ENCODE measurements at places on chromosomes 2 and 18.

GRCh38 chr2:173354582-173355131, at the start of gene CDCA7:
TSS of gene CDCA7 (plus strand) at chr2:173354872. CDS start at chr2:173354964, 92 bp downstream.
- DNase-seq: peak; percentile 85

DNA sequence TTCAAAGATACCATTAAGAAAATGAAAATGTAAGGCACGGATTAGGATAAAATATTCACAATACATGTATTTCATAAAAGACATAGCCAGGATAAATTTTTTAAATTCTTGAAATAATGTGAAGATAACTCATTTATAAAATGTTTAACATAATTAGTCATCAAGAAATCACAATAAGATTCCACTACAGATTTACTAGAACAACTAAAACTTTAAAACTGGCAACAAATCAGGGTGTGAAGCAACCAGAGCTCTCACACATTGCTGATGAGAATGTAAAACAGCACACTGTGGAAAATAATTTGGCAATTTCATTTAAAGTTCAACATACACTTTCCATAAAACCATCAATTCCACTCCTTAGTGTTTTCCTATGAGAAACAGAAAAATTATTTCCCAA, 89.6 kb upstream of the UBE2E3 start:
- no peak for DNase-seq

- DNase-seq: no peak
Measured at GRCh38 chr2:151337643-151338042, 19.7 kb upstream of the TNFAIP6 start.

DNA sequence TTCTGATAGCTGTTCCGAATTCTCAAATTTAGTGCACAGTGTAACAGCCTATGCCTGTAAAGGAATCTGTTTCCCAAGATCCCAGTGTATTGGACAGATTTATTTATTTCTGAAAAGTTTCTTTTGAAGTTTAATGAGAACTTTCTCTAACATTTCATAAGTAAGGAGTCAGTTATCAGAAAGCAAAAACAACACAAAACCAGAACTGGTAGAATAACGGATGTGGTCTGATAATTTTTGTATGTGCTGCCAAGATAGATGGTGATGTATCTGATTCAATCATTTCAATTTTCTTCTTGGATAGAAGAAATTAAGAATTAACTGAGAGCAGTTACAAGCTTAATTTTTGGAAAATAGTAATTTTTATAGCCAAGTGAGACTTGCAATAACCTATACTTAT, 374.3 kb downstream of the SOCS6 start:
- no peak for DNase-seq

- DNase-seq: no peak
Measured at GRCh38 chr2:206218156-206218555, 56.3 kb upstream of the ZDBF2 start.

- peak; percentile 21 for DNase-seq
Measured at GRCh38 chr2:157470321-157470720, 26.4 kb upstream of the CYTIP start.

- no peak for DNase-seq
Measured at GRCh38 chr2:119428488-119429224, 3.0 kb upstream of the TMEM37 start.

- DNase-seq: no peak
Measured at GRCh38 chr18:35458677-35459441, 38.9 kb downstream of the INO80C start.

- no peak for DNase-seq
Measured at GRCh38 chr2:5977477-5977876, 285.3 kb downstream of the SOX11 start.

GRCh38 chr2:127360242-127360641, 27.5 kb downstream of the MAP3K2 start:
- no peak for DNase-seq

- no peak for DNase-seq
Measured at GRCh38 chr2:38600921-38601455, 1.7 kb downstream of the HNRNPLL start.

GRCh38 chr18:46387441-46388131, 269.4 kb downstream of the LOXHD1 start:
- DNase-seq: no peak

DNA sequence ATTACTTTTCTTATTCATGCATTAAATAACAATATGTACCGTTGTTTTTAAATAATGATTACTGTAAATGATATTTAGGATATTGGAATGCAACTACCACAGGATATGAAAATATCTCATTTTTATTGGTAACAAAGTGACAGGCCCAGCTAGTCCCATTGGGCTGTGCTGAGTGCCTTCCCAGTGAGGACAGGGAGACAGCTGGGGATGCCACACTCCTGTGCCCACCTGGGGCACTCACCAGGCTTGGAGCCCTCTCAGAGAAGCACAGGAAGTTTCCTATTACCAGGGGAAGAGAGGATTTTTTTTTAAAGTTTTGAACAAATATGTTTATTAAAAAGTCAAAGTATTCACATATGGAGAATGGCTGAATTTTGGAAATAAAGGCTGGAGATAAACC, 48.9 kb downstream of the PARD6G start:
- DNase-seq: no peak

- DNase-seq: no peak
Measured at GRCh38 chr18:6614952-6615351, 114.6 kb upstream of the ARHGAP28 start.

DNA sequence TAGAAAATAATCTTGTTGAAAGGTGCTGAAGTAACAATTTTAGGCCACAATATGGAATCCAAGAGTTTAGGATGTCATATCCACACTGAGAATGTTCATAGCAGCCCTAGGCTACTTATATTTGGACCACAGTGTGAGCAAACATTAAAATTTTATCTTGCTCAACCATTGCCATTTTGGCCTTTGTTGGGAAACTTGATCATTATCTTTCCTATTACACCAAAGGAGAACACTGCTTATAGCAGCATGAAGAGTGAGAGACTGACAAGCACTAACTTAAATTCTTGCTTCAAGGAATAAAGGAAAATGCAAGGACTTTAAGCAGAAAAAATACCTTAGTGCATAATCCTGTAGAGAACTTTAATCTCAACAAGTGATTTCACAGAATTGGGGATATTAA, 86.3 kb upstream of the LRRTM4 start:
- no peak for DNase-seq

DNA sequence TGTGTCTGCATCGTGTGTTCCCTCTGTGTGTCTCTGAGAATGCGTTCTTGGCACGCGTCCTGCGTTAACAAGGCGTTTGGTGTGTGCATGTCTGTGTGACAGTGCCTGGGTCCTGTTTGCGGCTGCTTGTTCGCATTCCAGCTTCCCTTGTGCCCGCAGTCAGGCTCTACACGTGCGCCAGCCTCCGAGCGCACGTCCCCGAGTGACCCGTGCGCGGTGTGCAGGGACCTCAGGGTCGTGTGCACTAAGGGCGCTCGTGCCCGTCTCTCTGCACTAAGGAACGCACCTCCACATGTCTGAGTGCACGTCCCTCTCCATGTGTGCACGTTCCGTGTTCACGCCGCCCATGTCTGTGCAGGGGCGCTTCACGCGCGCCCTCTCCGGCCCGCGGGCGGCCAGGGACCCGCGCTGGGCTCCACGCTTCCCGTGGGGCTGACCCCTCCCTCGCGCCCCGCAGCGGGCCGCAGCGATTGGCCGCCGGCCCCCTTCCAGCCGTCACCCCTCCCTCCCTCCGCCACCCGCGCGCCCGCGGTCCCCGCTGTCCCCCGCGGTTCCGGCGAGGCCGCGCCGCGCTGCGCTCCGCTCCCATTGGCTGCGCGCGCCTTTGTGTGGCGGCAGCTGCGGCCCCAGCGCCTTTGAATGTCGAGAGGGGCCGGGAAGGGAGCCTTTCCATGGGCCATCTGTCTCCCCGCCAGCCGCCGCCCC, 229.4 kb downstream of the HAUS1 start:
- no peak for DNase-seq

- no peak for DNase-seq
Measured at GRCh38 chr2:145815933-145816332, 1296.0 kb upstream of the ZEB2 start.

DNA sequence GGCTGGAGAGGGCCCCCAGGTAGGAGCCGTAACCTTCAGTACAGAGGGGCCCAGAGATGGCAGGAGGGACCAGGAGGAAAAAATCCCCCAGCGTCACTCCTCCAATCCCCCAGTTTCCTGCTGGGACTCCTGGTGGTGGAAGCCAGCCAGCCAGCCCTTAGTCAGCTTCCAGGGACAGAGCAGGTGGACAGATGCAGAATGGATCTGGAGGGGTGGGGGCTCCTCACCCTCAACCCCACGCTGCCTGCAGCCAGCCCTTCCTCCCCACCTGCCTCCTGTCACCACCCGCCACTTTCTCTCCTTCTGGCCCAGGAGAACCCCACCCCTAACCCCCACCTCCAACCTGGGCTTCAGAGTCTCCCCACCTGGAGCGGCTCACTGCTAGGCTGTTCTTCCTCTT, 21.1 kb downstream of the EMX1 start:
- DNase-seq: no peak

- DNase-seq: no peak
Measured at GRCh38 chr2:177252808-177253531, 11.6 kb downstream of the NFE2L2 start.

DNA sequence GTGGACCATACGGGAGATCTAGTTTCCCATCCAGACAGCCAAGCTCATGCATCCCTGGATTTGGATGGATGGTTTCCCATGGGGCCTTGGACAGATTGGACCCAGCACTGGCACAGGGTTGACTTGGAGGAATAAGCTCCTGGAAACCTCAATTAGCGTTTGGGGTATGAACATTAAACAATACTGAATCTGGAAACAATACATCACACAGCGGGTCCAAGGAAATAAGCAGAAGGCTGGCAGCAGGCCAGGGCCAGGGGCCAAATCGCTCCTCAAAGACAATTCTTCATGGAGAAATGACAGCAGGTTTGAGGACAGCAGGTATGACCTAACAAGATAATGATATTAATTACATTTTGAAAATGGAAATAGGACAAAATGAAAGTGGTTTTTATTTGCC, 540.6 kb downstream of the RIT2 start:
- DNase-seq: no peak

DNA sequence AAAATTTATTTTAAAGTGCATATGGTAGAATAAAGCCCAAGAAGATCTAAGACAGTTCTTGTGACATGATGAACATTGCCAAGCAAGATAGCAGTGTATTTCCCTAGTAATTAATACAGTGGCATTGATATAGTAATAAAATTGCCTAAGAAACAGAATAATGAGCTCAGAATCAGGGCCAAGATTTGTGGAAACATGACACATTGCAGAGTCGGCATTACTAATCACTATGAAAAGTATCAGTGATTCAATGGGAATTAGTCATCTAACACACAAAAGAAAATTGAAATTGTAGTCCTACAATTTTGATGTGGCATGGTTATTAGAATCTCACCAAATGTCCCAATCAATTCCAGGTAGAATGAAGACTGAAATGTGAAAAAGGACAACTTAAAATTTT, 243.0 kb upstream of the CYRIA start:
- DNase-seq: no peak

GRCh38 chr18:57466307-57466706, 31.1 kb downstream of the ONECUT2 start:
- no peak for DNase-seq

DNA sequence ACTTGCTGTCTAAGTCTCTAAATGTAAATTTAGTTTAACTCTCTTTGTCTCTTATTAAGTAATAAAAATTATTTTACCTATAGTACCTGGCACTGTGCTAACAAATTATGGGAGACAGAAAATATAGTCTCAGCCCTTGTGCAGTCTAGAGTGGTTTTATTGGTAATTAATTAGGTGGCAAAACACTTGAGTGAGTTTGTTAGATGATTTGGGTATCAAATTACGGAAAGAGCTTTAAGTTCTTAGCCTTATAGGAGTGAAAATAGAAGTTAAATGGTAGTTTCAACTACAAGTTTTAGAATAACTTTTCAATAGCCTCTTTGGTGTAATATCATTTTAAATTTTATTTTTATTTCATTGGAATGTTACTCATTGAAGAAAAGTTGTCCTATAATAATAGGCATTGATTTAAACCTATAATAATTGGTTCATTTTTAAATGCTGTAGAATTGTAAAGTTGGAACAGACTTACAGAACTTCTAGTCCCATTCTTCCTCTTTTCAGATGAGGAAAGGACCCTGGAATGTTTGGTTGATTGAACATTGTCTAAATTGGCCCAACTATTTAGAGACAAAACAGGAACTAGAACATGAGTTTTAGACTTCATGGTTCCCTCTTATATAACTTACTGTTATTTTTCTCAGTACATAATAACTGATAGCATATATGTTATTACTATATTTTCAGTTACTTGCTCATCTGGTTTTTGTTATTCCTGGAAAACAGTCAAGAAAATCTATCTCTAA, 10.2 kb upstream of the HTR2B start:
- peak; percentile 10 for DNase-seq

- no peak for DNase-seq
Measured at GRCh38 chr2:133424876-133425275, 143.4 kb downstream of the NCKAP5 start.

DNA sequence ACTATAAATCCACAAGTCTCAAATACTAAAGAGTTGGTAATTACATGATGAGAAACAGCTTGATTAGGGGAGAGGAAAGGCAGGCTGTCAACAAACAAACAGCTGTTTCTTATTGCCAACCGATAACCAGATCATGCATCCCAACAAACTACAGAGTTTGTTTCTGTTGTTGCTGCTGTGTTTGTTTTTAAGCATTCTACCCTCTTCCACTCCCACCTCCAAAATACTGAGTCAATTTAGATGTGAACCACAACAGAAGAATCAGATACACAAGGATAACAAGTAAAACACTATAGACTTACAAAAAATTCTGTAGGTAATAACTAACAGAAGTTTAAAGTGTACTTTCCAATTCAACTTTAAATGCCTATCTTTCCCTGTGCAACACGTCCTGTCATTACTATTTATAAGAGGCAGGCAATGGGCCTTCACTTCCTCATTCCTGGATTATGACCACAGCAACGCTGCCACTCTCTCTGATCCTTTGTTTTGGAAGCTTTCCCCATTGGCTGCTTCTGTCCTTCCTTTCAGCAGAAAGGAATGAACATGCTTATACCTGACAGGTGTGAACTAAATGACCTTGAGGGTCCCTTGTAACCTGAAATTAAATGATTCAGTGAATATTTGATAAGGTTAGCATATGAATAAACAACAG, 152.0 kb downstream of the SRBD1 start:
- no peak for DNase-seq

Data from germinal center (tissue), 1 donor.